Ammon's horn (tissue), 1 donor: ENCODE measurements at places on chromosomes 7 and 10.

DNA sequence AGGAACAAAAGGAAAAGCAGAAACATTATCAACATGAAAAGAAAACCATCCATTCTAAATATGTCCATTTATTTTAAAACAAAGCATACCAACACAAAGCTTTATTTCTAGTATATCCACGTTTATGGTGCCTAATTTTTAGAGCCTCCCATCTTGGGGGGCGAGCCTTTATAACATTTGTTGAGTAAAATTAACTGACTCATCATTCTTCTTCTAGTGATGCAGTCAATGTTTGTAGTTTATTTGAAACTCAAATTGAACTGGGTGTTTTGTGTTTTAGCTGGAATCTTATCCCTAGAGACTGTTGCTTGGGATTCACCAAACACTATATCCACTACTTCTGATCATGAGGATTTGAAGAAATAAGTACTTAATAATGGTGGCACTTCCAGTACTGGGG is 366.4 kb upstream of the NPVF start:
- no peak for DNase-seq

GRCh38 chr10:80156216-80156615 is 23.7 kb downstream of the PLAC9 start:
- DNase-seq: no peak

- no peak for DNase-seq
Measured at GRCh38 chr10:110268971-110269370, 35.7 kb downstream of the SMNDC1 start.

DNA sequence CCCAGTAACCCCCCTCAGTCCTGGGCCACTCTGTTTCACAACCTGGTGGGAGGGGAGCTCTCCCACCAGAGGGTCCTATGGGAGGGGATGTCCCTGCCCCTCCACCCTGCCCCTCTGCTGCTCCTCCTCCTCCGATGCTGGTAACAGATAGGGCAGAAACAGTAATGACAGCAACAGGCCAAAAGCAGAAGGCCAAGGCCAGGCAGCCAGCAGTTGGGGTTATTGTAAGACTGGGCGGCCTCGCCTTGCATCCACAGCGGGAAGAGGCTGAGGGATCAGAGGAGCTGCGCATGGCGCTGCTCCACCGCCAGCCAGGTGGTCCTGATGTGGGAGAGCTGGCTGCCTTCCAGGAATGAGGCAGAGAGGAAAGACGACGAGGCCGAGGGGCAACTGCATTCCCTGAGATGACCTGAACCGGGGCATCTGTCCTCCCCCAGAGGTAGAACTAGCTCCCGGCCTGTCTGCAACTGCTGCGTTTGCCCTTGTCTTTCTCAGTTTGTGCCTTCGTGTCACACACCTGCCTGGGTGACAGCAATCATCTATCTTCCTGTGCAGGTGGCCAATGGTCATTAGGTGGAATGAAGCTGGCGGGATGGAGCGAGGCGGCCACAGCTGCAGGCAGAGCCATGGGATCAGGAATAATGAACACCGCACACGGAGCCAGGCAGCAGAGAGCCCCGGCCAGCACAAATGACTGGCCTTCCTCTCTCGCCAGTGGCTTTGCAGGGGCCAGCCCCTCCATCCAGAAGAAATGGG is 54.0 kb upstream of the CACUL1 start:
- no peak for DNase-seq

DNA sequence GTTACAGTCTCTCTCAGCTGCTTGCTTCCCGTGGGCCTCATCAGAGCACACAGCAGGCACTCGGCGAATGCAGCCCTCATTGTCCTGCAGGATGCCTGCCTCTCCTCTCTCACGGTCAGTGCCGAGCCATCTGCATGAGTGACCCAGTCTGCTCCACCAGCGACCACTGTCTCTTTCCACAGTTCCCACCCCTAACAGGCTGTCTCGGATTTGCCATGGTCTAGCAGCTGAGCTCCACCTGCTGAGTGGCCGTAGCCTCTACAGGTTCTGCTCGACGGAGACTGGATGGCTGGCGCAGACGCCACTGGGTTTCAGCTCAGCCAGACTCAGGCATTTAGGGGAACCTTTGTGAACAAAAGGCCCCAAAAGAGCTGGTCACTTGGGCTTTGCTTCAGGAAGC is 209.4 kb upstream of the FOXK1 start:
- no peak for DNase-seq
